ENCODE measurements at places on chromosomes 5 and 9. TPM values are rescaled to one million over a fixed set of nuclear protein-coding genes. Genes with fewer than 3 reads are reported as not detected.

DNA sequence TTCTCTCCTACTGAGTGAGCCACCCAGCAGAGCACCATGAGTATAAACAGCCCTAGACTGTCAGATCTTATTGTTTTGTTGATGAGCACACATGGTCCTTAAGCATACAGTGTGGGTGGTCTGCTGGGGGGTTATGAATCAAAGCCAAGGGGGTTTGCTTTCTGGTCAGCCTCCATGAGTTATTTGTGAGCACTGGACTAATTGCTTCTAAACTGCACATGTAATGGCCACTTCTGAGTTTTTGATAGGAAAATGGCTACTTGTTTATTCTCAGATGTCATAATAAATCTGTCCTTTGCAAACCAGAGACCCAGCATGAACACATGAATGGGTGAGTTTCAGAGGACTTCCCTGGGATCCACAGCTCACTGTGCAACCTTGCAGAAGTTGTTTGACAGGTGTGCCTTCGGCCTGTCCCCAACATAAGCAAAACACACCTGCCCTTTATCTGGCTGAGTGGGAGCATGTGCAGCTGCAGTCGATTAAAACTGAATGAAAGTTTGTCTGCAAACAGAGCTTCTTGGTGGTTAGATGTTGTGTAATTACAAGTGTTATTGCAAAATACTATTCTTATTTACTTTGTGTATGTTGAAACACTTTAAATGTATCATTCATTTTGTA, 35.9 kb downstream of the MAMDC2 start:
- DNase-seq, result peak; percentile 58

DNA sequence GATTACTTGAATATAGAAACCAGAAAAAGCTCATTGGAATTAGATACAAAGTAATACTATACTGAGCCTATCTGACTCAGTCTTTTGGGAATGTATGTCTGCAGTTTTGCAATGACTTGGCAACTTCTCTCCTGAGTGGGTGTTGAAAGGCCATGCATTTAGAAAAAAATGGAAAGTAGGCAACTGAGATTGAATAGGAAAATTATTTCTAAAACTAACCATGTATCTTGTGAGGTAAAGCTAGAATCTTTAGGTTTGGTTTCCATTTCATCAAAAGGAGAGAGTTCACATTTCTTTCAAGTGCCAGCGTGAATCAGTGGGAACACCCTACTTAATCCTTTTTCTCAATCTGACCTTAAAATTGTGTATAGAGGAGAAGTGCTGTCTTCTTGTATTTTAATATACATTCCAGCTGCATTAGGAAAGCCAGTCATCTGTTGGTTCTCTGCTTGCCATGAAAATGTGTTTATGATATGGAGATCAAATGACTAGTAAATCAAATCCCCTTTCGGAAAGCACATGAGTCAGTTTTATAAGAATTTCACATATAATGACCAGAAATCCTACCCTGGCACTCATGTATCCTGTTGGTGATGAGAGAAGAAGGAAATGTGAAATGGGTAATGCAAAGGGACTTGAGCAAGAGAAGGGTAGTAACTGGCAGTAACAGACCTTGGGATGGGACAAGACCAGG, 30.4 kb downstream of the NFX1 start:
- DNase-seq, result peak; percentile 94

DNA sequence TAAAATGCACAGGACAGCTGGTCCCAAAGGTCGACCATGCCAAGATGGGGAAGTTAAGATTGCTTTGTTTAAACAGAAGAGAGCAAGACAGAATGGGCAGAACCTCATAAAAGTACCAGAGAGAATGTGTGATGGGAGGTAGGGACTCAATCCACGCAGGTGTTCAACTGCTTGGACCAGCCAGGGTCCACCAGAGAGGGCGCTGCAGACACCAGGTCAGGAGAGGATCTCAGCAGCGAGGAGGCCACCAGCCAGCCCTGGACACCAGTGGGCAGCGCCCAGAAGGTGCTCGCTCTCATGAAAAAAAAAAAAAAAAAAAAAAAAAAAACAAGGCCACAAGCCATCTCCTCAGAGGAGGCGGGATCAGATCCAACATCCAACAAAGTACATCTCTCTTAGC, 81.8 kb downstream of the SHC3 start:
- no peak for DNase-seq

DNA sequence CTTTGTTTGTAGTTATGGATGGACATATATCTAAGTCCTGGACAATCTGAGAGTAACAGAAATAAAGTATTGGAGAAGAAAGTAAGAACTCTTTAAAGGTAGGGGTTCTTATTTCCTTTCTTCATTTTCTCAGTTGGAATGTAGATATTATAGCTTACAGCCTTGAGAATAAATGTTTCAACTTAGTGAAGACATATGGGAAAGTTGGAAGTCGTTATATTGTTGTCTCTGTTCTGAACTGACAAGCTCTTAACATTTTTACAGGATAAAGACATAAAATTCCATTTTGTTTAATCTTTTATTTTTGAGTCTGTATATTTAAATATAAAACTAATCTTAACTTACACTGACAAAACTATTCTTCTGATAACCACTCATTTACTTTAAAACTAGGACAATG, 2187.5 kb upstream of the ACO1 start:
- no peak for DNase-seq

Gene PPP2R2B
- total RNA-seq, result 0.25 TPM

Measured in renal cortical epithelial cell (primary cell).